ENCODE measurements at places on chromosomes 6 and 20.

GRCh38 chr6:31582230-31582643 lies at the start of gene LTB:
Gene LTB (minus strand): TSS chr6:31582424. CDS start chr6:31582417, 7 bp downstream.
- DNase-seq, result no peak

GRCh38 chr6:28807682-28808280 lies 116.0 kb downstream of the TRIM27 start:
- DNase-seq, result peak; percentile 97

DNA sequence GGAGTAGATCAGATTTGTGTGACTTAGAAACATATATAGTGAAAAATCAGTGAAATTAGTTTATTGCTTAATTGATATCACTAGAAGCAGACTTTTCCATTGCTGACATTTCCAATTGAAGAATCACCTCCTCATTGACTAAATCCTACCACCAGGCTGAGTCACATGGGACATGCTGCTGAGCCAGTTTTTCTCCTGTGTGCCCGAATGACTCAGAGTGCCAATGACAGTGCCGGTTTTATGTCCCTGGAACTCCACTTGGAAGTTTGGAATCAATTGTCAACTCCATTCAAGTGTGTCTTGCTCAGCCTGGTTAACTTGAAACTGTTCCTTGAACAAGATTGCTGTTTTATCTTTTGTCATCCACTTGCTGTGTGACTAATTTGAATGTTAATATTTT lies 316.1 kb upstream of the PRDM1 start:
- no peak for DNase-seq

- DNase-seq, result peak; percentile 98
These were observed 100.4 kb downstream of the PXDC1 start for GRCh38 chr6:3650959-3651697.

DNA sequence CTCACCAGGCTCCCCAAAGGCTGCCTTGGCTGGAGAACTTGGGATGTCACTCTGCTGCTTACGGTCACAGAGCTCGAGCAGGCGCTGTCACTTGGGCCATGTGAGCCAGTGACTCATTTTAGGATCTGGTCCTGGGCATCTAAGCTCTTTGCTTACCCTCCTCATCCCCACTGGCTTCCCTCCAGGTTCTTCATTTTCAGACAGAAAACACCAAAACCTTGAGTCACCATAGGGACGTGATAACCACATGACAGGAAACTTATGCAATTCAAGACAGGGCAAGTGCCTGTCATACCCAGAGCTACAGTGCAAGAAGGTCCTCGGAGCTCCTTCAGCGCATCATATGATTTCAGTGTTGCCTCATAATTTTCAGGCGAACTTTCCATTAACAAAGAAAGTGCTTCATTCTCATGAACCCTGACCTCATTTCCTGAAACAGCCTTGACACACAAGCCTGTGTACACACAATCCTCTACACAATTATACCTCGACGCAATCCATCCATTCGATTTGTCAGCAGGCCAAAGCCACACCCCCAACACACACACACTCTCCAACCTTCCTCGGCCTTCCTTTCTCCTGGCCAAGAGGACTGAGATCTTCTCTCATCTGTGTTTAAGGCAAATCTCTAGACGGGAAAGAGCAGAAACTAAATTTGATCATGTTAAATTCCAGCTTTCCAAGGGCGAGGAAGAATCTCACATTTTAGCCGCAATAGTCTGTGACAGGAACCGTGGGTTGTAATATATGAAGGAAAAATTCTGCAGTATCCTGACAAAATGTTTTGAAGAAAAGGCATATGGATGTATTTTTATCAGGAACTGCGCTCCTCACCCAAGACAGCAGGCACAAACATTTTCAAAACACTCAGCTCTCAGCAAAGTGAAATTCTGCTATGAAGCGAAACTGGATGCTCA lies 25.3 kb downstream of the TBC1D7 start:
- DNase-seq, result peak; percentile 81

- no peak for DNase-seq
These were observed 39.7 kb upstream of the PRND start for GRCh38 chr20:4681991-4682401.

- DNase-seq, result no peak
These were observed 144.3 kb downstream of the CFAP61 start for GRCh38 chr20:20196610-20197009.

DNA sequence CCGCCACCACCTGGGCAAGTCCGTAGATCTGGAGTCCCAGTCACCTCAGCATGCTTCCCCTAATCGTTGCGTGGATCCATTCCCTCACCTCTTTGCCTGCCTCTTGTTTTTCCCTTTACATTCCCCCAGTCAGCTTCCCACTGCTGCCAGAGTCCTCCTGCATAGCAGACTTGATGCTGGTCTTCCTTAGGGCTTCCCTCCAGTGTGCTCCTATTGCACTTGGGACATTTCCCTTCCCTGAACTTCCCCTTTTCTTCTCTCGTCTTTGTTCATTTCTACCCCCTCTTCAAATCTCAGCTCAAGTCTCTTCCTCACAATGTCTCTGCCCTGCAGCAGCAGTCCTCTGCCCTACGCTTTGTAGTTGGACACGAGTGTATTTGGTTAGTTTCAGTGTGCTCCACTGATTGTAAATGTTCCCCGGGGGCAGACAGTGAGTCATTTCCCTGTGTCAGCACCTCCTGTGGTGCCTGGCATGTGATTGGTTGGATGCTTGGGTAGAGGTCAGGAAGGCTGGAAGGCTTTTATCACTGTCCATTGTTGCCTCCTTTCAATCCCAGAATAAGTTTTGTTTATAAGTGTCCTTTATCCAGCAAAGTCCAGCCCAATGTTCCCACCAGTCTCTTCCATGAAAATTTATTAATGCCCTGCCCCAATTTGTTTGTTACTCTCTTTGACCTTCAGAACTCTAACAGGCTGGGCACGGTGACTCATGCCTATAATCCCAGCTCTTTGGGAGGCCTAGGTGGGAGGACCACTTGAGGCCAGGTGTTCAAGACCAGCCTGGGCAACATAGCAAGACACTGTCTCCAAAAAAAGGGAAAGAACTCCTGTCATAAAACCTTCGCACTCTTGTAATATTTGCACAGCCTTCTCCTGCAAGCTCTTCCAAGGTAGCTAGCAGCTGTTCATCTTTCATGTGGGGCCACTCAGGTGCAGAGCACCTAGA lies 38.3 kb downstream of the FAM120B start:
- no peak for DNase-seq

- DNase-seq, result no peak
These were observed 83.6 kb upstream of the CCDC167 start for GRCh38 chr6:37583261-37583660.

GRCh38 chr6:156046841-156047449 lies 591.3 kb upstream of the NOX3 start:
- DNase-seq, result no peak

DNA sequence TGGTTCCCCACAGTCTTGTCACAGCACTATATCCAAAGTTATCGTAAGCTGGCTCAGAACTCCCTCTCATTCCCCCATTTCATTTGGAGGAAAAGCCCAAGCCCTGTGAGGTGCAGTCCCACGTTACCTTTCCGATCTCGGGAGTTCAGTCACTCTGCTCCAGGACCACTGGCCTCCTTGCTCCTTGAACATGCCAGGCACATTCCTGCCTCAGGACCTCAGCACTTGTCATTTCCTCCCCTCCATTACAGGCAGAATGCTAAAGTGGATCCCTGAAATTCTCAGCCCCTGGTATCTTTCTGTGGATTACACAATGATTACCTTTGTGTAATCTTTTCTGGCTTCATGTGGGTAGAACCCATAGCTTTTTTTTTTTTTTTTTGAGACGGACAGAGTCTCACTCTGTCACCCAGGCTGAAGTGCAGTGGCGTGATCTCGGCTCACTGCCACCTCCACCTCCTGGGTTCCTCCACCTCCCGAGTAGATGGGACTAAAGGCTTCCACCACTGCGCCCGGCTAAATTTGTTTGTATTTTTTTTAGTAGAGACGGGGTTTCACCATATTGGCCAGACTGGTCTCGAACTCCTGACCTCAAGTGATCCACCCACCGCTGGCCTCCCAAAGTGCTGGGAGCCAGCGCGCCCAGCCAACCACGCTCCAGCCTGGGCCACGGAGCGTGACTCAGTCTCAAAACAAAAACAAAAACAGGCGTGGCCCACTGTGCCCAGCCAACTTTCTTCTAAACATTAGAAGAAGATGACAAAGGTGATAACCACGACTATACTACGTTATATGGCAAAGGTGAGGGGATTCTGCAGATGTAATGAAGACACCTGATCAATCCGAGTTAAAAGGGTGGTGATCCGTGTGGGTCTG lies 4.0 kb upstream of the OXT start:
- DNase-seq, result no peak

DNA sequence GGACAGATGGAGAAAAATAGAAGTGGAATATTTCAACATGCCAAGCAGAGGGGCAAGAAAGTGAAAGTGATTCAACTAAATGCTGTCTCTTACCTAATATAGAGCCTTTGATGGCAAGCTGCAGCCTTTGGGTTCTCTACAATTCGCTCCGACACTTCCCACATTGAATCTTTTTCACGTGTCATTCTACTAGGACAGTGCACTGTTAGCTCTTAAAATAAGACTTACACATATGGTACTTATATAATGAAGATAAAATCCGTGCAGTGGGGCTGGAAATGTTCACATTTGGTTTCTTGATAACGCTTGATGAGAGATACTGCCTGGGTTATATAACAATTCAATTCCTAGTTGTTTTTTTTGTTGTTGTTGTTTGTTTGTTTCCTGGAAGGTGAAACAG lies 502.4 kb downstream of the LMBRD1 start:
- DNase-seq, result no peak

DNA sequence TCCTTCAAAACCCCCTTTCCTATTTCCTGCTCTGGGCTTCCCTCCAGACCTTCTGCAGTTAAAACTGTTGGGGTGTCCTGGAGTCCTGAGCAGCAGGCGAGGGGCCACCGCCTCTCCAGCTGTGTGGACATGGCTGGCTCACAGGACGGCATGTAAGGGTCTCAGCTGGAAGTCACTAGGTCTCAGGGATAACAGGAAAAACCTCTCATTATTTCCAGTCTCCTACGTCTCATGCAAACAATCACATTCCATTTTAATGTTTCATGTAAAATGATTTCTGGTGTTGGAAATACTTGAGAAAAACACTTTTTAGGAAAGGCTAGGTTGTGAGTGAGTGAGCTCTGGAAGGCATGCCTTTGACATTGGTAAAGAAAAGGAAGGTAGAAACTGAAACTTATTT lies 158.7 kb downstream of the SCML4 start:
- no peak for DNase-seq

- DNase-seq, result no peak
These were observed 128.6 kb downstream of the MAP7 start for GRCh38 chr6:136421537-136422158.

DNA sequence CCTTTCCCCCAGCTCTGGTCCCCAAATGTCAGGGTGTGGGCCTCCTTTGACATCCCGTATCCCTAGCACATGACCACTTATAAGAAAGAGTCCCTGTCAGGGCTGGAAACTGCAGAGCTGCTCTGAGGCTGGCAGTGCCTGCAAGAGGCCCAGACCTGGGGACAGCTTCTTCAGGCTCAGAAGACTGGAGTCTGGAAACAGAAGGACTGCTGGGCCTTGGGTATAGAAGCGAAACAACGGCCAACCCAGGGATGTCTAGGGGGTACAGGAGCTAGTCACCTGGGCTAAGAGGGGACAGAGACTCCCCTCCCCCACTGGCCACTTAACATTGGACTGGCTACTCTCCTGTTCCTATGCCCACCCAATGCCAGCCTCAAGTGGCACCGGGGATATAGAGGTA lies 4.7 kb downstream of the SCUBE3 start:
- DNase-seq, result no peak

DNA sequence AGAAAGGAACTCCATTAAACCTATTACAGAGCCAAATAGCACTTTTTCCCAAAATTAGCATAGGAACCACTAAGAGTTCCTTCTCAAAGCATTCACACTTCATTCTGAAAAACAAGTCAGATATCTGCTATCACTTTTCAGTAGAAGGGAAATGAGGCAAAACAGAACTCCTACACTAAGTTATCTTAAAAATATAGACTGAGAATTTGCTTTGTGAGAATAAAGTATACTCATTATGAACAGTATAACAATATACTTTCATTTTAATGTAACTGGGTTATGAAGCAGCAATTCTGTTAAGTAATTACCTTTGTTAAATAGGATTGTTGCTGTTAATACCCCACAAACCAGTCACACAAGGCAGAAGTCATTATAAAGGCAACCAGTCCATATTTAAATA lies 8.7 kb downstream of the MTRF1L start:
- DNase-seq, result no peak

DNA sequence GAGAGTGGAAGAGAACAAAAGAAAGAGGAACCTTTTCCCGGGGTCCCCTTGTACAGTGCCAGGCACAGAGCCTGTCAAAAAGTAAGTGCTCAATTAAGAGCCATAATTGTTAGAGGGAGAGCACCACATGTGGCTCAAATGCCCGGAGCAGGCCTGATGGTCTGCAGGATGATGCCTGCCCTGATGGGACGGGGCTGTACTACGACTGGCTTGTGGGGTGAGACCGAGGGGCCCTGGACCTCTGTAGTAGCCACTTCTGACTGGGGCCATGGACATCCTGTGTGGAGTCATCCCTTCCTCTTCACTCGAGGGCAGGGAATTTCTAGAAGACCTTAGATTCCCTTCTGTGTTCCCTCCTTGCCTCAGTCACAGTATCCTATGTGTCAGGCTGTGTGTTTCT lies 47.9 kb downstream of the KCNK5 start:
- DNase-seq, result no peak

DNA sequence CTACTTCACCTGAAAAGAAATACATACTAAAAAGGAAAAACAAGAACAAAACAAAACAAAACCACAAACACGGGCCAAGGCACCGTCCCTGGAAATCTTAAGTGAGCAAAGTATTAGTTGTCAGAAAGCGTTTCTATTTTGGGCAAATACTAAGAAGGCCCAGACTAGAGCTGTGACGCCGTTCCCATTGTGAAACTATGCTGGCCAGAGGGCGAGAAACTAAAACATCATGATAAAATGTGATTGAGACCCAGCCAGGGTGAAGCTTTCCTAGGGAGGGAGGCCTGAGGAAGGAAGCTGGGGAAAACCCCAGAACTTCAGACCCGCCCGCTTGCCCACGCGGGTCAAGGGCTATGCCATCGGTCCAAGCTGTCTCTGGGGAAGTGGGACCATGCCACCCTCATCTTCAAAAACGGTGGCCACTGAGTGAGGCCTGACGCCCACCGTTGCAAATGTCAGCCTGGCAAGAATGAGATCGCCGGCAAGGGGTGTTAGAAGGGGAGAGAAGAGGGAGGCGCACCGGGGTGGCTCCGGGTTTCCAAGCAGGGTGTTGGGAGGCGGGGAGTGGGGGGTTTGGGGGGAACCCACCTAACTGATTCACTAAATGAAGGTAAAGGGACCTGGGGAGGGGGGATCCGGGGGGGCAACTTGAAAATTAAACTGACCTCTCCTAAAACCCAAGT lies 1950.9 kb upstream of the DEFB115 start:
- DNase-seq, result peak; percentile 67

DNA sequence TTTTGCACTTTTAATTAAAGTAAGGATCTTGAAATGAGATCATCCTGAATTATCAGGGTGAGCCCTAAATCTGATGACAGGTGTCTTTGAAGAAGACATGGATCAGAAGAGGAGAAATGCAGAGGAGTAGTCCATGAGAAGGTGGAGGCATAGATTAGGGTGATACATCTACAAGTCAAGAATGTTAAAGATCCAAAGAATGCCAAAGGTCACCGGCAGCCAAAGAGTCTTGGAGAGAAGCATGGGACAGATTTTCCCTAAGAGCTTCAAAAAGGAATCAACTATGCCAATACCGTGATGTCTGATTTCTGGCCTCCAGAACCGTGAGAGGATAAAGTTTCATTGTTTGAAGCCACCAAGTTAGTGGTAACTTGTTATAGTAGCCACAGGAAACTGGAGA lies 59.0 kb upstream of the THEMIS start:
- DNase-seq, result no peak

- no peak for DNase-seq
These were observed 754.5 kb downstream of the HDGFL1 start for GRCh38 chr6:23323897-23324296.

GRCh38 chr6:37566111-37566949 lies 66.6 kb upstream of the CCDC167 start:
- peak; percentile 74 for DNase-seq
